Kidney (tissue), 22 donors: ENCODE measurements at places on chromosomes 6 and 20.
A peak's percentile ranks its signal among the peaks of the same experiment; 100 is the strongest.

DNA sequence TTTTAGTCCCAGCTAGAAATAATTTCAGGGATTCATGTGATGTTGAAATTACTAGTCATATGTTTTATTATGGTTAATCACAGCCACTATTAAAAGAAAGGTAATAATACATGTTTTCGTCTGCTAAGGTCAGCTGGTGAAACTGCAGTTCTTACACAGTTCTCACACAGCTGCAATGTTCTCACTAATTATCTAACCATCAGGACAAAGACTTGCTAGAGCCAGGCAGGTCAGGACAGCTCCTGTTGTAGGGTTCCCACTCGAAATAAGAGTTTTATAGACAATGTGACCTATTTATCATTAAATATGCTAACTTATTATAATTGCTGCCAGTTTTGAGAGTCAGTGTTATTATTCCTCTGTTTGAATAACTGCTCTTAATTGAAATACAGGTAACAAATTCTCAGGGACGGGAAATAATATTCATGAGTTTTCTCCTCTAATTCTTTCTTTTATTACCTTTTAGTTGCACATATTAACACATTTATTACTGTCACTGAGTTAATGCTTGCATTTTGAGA, 97.9 kb downstream of the GJA1 start:
- DNase-seq = no peak

GRCh38 chr6:170211404-170212025, 79.4 kb downstream of the DLL1 start:
- peak; percentile 30 for DNase-seq

- no peak for DNase-seq
These were observed 147.3 kb downstream of the PACRG start for GRCh38 chr6:162875070-162875469.

GRCh38 chr6:47952640-47953039, 158.4 kb downstream of the PTCHD4 start:
- no peak for DNase-seq

GRCh38 chr20:49272654-49273053, 5.2 kb downstream of the ZNFX1 start:
- DNase-seq = no peak

DNA sequence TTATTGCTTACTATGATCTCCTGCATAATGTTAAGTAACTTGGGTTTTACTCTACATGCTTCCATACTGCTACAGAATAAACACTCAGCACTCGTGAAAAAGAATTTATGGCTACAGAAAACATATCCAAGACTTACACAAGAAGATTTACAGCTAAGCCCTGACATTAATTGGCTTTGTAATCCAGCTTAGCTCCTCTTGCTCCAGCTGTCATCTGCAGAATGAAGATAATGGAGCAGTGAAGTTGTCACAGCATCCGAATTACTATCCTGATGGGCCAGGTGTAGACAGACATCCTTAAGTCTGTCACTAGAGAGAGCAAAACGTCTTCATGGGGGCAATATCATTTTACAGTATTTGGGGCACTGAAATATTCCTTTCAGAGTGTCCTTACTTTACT, 155.3 kb downstream of the PRKN start:
- DNase-seq = peak; percentile 44

- DNase-seq = peak; percentile 73
These were observed 984 bp downstream of the TNFRSF21 start for GRCh38 chr6:47308552-47309290.

DNA sequence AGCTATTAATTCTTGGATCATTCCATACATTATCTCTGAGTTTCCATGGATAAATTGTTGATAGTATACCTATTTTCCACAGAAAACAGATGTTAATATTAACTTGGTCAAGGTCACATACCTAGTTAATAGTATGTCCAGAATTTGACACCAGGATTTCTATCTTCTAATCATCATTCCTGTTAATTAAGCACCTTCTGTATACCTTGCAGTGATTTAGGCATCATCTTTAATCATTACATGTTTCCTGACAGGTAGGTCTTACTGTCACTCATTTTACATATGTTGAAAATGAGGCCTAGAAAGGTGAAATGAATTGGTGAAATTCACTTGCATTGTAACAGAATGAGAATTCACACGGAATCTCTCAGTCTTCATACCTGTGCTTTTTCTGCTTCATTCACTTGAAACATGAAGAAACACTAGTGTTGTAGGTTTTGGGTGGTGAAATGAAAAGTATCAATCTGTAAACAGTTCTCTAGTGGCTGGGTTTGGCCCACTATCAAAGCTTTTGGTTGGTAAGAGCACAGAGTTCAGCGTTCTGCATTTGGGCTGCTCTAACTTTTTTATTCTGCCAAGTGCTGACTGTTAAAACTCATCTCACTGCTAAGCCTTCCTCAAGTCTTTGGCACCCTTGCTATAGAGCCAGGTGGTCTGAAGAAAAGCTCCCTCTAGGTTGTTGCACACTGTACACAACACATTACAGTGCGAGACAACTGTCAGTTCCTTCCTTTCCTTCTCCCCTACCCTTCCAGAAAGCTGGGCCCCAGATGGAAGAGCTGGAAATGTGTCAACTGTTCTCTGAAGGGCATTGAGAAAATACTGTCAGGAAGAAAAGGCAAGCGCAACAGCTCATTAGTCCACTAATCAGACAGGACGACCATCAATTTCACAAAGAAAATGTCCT, 57.8 kb upstream of the C20orf144 start:
- DNase-seq = no peak

- peak; percentile 20 for DNase-seq
These were observed 85.2 kb downstream of the SHLD1 start for GRCh38 chr20:5835321-5835821.

DNA sequence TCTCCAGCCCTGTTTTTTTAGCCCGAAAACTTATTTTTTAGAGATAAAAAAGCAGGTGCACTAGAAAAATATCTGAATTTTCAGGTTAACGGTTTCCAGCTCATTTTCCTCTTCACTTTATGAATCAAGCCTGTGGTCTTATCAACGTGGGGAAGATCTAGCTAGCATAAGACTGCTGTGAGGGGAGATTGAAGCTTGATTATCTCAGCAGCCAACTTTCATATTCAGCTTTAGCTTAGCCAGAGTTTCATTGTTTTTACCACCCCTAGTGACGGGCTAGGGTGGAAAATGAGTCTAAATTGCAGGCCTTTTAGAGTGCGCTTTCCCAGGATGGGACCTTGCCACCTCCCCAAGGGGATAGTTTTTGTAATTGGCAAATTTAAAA, 11.9 kb upstream of the RBM38 start:
- no peak for DNase-seq

GRCh38 chr6:138520463-138520862, 21.2 kb upstream of the NHSL1 start:
- DNase-seq = no peak

GRCh38 chr20:1266167-1266973, at the start of gene SNPH:
SNPH (plus strand) TSS chr20:1266294; CDS start chr20:1296240, 29,946 bp downstream.
- peak; percentile 69 for DNase-seq

DNA sequence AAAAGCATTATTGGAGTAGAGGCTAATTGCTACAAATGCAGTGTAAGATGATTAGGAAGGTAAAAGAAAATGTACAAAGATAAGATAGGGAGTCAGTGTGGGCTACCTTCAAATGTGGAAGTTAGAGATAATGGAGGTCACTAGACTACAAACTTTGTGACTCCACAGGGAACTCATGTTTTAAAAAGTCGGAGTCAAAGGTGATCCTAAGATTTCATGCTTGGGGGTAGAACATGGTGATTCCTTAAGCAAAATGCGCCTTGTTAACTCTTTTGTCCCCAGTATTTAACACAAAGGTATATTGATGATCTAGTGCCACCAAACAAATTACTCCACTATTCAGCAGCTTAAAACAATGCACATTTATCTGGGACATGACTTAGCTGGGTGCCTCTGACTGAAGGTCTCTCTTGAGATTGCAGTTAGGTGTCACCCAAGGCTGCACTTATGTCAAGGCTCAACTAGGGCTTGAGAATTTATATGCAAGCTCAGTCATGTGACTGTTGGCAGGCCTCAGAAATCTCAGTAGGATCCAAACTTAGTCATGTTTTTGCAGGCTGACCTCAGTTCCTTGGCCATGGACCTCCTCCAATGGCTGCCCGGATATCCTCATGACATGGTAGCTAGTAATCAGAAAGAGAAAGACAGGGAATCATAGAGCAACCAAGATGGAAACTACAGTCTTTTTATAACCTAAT, 11.4 kb upstream of the SNX9 start:
- no peak for DNase-seq

GRCh38 chr20:20490673-20491072, 122.8 kb downstream of the INSM1 start:
- DNase-seq = no peak
